WTC11 (cell line): ENCODE measurements at places on chromosomes 1 and 21.

GRCh38 chr1:118535901-118536300 lies 350.9 kb upstream of the SPAG17 start:
- no peak for DNase-seq

GRCh38 chr1:85289207-85289847 lies 12.9 kb upstream of the BCL10 start:
- no peak for DNase-seq

DNA sequence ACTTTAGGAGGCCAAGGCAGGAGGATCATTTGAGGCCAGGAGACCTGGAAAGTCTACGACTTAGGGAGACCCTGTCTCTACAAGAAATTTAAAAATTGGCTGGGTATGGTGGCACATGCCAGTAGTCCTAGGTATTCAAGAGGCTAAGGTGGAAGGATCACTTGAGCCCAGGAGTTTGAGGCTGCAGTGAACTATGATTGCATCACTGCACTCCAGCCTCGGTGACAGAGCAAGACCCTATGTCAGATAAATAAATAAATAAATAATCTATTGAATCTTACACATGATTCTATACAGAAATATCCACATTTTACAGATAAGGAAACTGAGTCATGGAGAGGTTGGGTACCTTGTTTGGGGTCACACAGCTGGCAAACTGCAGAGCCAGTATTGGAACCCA lies 89.1 kb downstream of the MAN1C1 start:
- DNase-seq, result no peak

DNA sequence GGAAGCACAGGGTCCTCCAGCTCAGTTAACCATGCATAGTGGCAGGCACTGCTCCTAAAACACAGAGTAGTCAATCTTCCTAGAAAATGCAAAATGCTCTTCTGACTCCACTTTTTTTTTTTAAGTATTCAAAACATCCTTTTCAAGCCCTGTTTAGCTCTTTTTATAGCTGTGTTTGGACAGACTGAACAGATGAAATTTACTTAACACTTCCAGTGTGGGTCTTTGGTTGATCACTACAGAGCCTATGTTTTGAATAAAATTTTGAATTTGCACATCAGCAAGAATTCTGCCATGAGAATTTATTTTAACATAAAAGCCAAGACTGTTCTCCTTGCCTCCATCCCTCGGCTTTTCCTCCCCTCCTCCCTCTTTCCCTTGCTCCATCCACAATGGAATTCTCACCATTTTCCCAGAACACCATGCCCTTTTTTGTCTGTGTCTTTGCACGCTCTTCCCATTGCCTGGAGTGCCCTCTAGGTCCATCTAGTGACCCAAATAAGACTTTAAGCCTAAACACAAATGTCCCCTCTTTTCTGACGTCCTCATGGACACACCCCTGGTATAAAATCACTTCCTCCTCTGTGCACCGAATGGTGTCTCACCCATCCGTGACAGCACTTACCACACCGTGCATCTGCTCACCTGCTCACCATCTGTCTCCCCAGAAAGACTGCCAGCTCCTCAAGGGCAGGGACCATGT lies 24.0 kb upstream of the CPT2 start:
- no peak for DNase-seq

GRCh38 chr1:214367841-214368240 lies 86.9 kb downstream of the SMYD2 start:
- no peak for DNase-seq

- DNase-seq, result no peak
These were observed 29.7 kb downstream of the TRIM11 start for GRCh38 chr1:228376651-228377631.

DNA sequence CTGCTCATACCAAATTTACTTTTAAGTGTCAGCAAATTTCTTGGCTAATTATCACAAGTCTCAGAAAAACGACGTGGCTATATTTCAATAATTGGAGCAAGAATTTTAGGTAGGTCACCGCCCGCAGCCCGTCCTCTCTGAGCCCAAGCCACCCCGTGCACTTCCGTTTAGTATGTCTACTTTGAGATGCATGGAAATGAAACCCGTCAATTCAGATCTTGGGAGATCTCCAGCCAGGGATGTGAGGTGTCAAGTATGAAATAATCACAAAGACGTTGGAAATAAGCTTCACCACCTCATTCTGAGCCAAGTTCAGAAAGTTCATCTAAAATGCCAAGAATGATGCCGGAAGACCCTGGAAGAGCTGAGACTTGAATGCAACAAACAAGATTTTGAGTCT lies 132.6 kb upstream of the IRF2BP2 start:
- no peak for DNase-seq

GRCh38 chr1:6163191-6163972 lies 16.7 kb downstream of the CHD5 start:
- DNase-seq, result no peak

GRCh38 chr1:210730023-210730422 lies 401.3 kb downstream of the HHAT start:
- DNase-seq, result no peak

DNA sequence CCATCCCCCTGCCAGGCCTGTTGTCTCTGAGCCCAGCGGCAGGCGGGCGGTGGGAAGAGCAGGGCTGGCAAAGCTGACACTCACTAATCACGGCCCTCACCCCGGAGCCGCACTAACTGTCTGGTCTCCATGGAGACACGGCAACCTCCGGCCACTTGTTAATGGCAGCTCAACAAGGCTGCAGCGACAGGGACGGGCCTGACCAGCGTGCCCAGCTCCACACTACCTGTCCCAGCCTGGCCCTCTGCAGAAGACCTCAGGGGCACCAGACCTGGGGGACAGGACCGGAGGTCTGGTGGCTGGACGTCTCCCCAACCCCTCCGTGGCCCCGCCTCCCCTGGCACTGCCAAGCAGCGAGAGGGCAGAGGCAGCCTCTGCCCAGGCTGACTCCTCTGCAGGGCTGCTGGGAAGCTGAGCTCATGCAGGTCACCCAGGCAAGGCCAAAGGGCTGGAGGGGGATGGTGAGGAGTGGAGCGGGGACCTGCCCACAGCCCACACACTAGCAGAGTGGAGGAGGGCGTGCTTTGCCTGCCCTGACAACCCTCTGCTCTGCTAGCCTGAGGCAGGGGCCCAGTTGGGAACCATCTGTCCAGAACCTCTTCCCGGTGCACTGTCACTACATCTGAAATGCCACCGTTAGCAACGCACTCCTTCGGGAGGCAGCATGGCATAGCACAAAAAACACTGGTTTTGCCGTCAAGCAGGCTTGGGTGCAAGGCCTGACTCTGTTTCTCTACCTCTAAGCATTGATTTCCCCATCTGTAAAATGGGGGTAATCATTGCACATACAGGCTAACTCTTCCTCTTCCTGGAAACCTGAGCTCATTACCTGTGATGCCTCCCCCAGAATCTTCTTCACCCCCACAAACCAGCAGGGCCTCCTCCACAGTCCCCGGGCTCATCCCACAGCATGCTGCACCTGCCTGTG lies 29.6 kb upstream of the WASF2 start:
- no peak for DNase-seq

GRCh38 chr21:33901412-33902288 lies 14.0 kb downstream of the ATP5PO start:
- DNase-seq, result peak; percentile 66

DNA sequence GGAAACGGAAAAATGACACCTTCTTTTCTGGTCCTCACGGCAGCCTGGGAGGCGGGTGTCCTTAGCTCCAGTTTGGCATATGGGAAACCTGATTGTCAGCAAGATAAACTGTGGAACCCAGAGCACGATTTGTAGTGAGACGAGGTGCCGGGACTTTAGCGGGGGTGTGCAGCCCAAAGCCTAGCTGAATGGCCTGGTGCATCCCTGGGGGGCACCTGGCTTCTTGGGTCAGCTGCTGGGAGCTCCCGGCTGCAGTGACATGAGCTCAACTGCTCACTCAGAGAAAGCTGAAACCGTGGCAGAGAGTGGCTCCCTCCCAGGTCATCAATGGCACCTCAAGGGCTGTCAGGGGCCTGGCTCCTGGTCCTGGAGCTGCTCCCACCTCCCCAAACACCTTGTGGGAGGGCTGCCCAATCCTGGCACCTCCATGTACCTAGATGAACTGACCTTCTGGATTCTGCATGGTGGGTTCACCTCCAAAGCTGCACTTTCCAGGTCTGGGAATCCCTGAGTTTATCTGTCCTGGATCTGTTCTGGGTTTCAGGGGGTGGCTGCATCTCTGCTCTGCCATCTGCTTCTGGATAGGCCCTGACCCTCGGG lies 260.5 kb downstream of the MATN1 start:
- no peak for DNase-seq

- no peak for DNase-seq
These were observed 122.1 kb downstream of the EDEM3 start for GRCh38 chr1:184632415-184633175.

DNA sequence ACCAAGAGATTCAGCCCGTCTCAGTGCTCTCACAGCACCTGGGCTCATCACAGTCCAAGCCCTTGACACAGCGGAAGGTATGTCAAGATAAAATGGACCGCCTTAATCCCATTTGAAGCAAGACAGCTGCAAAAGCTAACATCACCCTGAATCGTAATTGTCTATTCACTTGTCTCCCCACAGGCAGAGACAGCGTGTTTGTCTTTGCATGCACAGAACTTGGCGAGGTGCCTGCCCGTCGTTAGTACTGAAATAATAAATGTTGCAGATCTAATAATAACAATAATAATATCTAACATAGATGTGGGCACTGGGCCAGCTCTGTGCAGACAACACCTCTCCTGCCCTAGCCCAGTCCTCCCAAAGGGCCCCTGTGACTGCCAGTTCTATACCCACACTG lies 271.7 kb downstream of the NPHP4 start:
- DNase-seq, result no peak

GRCh38 chr1:56153276-56153675 lies 426.1 kb downstream of the PLPP3 start:
- no peak for DNase-seq

DNA sequence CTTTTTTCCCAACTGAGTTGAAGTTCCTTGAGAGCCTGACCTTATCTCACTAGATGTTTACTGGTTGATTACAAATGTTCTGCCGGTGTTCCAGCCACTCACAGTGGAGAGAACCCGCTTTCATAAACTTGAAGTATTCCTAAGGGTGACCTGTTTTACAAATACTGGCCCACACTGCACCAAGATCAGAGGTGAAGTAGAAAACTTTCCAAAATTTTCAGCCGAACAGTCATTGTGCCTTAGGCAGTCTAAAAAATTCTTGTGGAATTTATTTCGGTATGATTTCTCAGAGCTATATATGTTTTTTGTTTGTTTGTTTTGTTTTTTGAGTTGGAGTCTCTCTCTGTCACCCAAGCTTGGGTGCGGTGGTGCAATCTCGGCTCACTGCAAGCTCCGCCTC lies 44.9 kb upstream of the GUCA2B start:
- DNase-seq, result no peak

GRCh38 chr1:233248014-233248413 lies 47.5 kb downstream of the PCNX2 start:
- DNase-seq, result no peak

DNA sequence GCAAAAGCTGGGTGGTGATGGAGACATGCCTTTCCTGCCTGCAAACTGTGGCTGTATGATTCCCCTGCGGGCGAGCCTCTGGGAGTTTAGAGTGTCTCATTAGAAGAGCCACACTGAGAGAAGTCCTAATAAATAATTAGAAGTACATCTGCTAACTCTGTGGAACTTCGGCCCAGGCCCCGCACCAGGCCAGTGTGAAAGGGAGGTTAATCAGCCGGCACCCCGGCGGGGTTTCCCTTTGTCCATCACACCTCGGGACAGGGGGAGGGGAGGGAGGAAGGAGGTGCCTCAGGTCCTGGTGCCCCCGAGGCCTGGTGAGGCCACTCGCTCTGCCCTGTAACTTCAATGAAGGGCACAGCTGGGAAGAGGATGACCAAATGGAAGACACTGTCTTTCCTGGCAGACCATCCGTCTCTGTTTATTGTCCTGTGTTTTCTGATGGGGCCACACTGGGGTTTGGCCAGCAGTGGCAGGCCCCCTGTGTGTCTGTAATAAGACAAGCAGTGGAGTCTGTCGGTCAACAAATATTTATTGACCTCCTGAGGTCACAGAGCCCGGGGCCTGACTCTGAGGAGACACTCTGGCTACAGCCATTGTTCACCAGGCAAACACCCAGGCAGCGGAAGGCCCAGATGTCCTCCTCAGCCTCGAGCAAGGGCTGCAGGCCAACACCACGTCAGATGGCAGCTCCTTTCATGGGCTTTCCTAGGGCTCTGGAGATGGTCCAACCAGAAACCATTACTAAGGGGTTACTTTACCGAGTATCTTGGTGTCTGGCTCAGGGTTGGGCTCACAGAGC lies 267.5 kb upstream of the RAB4A start:
- no peak for DNase-seq

- DNase-seq, result no peak
These were observed 166.1 kb downstream of the PDE4B start for GRCh38 chr1:65958561-65959350.

GRCh38 chr21:37367703-37368540 lies 1.3 kb downstream of the DYRK1A start:
- DNase-seq, result peak; percentile 22
